Right renal pelvis (tissue), 4 donors: ENCODE measurements at places on chromosomes 7 and 10. TPM values are rescaled to one million over a fixed set of nuclear protein-coding genes. Genes with fewer than 3 reads are reported as not detected.

DNA sequence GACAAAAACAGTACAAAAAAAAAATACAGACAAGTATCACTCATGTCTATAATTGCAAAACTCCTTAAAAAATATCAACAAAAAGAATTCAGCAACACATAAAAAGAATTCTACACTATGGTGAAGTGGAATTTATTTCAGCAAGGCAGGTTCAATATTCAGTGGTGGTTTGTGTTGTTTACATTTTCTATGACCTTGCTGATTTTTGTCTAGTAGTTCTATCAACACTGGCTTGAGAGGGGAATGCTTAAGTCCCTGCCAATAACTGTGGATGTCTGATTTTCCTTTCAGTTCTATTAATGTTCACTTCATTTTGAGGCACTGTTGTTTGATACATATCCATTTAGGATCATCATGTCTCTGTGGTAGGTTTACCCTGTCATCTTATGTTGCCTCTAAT is 58.5 kb downstream of the CADPS2 start:
- no peak for DNase-seq

GRCh38 chr10:126294451-126294850 is 93.8 kb downstream of the ADAM12 start:
- DNase-seq: no peak

GRCh38 chr7:155594961-155595366 is 48.6 kb upstream of the CNPY1 start:
- DNase-seq: no peak

- DNase-seq: no peak
Measured at GRCh38 chr7:45691155-45691656, 117.0 kb downstream of the ADCY1 start.

Gene SYT15
- polyA plus RNA-seq: 9.4 TPM

Gene RBM20
- 2.9 TPM for polyA plus RNA-seq

Gene APBB1IP
- 1.9 TPM for polyA plus RNA-seq
